ENCODE measurements at places on chromosomes 1 and 21.
A peak's percentile ranks its signal among the peaks of the same experiment; 100 is the strongest.

GRCh38 chr1:70360321-70360720 lies 5.8 kb upstream of the ANKRD13C start:
- DNase-seq, result peak; percentile 26

DNA sequence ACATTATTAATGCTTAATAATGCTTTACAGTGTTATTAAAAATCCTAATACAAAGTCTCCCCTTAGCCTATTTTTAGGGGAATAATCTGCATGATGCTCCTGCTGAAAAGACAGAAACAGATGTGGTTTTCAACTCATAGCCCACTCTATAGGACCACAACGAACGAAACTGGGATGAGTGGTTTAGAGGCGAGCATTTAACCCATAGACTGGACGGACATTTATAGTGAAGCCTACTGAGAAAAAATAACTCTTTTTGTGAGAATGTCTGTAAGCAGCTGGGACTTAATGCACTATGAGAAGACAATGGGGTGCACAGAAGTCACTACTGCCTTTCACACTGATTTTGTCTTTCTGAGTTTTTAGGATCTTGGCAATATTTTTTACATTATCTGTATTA lies 1599.6 kb upstream of the B3GALT2 start:
- no peak for DNase-seq

DNA sequence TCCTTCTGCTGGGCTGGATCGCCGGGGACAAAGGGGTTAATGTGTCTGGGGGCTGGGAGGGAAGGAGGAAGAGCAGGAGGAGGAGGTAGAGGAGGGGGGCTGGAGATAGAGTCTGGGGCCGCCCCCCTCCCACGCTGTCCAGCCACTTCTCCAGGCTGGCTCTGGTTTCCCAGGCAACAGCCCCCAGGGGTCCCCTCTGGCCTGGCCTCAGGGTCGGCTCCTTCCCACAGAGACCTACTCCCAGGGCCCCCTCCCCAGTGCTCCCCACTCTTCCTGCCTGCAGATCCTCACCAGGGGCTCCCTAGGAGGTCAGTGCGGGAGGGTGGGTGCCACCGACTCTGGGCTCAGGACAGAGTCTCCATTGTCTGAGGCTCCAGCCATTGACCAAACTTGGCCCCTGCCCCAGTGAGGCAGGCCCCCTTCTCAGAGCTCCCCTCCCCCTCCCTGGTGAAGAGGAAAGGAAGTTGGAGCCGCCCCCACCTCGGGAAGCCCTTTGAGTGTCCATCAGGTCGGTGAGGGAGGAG lies 34.1 kb downstream of the ARHGEF10L start:
- no peak for DNase-seq

GRCh38 chr21:9780441-9780937 lies 740.9 kb upstream of the TPTE start:
- DNase-seq, result no peak

DNA sequence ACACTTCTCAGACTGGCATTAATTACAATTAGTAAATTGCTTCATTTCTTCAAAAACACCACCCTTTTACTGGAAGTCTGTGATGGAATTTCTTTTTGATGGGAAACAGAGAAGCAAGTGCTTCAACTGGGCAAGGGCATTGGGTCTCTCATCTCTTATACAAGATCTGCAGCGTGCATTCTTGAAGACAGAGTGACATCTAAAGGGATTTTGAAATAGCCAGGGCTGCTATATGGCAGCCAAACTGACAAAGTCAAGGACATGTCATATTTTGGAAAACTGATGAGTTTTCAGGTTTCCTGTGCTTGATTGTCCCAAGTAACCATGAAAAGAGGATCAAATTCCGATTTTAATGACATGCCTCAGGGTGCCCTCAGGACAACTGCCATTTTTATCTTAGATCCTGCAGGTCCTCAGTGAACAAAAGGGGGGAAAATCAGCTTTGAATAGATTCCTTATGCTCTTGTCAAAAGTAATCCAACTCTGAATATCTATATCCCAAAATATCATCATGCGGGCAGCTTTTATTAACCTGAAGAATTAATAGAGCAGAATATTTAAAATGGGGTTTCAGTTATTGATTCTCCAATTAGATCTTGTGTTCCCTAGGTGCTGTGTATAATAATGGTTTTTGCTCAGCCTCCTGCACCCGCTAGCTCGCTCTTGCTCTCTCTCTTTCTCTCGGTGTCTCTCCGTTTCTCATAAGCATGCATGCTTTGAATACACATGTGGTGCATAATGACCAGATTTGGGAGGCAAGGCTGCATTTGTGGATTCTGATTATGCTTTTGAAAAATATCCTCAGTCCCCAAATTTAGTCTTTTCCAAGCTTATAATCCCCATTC lies 221.8 kb downstream of the TTLL7 start:
- no peak for DNase-seq

- DNase-seq, result peak; percentile 88
Measured at GRCh38 chr1:15384301-15384901, 25.3 kb upstream of the EFHD2 start.

GRCh38 chr21:24224422-24224821 lies 1382.9 kb downstream of the MRPL39 start:
- no peak for DNase-seq
